ENCODE measurements at places on chromosomes 7 and 10.

GRCh38 chr10:16745061-16745460 is 72.2 kb downstream of the RSU1 start:
- no peak for DNase-seq

GRCh38 chr10:51729822-51730555 is 30.6 kb upstream of the CSTF2T start:
- no peak for DNase-seq

- DNase-seq, result peak; percentile 52
Measured at GRCh38 chr10:110648692-110649346, 4.7 kb downstream of the RBM20 start.

- DNase-seq, result no peak
Measured at GRCh38 chr7:9645756-9646155, 1212.3 kb downstream of the NXPH1 start.

- DNase-seq, result peak; percentile 70
Measured at GRCh38 chr10:91194497-91195179, 25.8 kb upstream of the PCGF5 start.

- no peak for DNase-seq
Measured at GRCh38 chr7:137386966-137387365, 43.4 kb upstream of the PTN start.

Data from EL (cell line).